ACHN (cell line): ENCODE measurements at places on chromosomes 2 and 18.

- DNase-seq: no peak
These were observed 142.0 kb downstream of the PRKCE start for GRCh38 chr2:45793305-45793962.

DNA sequence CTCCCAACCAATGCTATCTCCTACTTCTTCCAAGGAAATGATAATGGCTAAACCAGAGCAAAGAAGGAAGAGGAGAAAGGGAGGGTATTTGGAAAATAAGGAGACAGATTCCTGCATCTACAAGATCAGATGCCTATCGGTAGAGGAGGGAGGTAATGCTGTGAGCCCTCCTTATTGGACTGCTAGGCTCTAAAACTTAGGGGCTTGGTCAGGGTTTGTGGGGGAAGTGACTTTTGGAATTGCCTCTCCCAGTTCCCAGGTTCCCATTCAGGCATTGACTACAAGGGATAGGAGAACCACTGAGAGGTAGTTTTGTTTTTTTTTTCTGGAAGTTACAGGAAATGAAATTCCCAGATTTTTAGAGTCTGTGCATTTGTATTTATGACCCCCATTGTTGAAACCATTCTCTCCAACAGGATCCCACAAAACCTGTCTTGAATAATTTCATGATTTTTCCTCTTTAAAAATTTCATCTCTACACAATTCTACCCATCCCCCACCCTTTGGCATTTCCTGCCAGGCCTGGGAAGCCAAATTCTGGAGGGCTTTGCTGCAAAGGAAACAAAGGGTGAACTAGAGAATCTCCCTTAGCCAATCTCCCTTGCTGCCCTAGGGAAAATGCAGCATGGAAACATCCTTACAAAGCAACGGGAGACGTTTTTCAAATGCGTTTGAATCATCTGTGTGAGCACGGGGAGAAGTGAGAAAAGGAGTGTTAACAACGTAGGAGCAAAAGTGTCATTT lies 282.1 kb upstream of the EPAS1 start:
- DNase-seq: no peak

DNA sequence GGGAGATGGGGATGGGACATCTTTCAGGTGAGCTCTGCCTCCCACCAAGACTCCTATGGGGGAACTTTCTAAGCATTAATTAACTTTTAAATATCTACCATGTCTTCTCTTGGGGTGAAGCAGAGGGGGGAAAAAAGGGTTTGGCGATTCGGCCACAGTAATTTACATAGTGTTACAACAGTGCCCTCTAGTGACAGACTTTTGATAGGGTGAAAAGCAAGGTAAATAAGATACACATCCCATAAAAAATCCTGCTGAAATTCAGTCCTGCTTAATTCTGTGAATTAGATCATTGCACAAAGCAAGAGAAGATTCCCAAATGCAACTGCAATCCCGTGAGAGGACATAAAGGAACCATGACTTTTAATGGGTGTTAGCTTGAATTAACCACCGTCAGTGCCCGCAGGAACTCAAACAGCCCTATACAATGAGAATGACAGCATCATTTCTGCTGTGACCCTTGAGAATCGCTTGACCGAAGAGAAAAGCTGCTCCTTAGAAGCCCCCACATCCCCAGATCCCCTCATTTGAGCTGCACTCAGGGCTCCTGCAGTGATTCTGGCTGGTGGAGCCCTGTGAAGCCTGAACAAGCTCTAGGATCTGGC lies 32.8 kb downstream of the FAM124B start:
- DNase-seq: peak; percentile 57

DNA sequence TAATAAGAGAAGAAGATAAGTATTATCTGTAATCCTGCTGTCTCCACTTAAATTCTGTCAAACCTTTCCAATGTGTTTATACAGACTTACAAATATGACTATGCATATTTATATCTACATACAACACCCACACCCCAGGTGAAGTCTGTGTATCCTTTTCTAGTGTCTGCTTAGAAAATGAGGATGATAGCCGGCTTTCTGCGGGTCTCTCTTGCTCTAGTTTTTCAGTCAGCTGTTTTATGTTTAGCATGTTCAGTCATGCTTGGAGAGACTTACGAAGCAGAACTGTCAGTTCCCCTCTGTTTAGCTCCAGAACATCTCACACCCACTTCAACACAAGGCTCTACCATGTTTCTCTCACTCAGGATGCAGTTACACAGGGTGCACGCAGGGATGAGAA lies 137.3 kb upstream of the NFATC1 start:
- no peak for DNase-seq

DNA sequence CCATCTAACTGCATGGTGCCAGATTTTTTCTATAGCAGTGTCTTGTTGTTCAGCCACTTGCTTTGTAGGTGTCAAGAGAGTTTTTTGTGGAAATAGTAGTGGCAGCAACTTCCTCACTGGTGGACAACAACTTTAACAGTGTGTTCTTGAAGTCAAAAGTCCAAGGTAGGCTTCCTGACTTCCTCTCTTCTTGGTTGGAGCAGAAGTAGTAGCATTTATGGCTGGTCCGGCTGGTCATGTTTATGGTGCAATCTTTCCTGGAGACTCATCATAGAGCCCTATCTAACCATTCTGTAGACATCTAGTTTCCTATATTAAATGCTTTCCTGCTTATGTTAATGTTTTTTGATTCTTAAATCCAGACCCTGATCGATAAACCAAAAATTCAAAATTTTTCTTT lies 11.7 kb downstream of the GPR75 start:
- no peak for DNase-seq

- DNase-seq: no peak
These were observed 34.8 kb downstream of the APOB start for GRCh38 chr2:21008790-21009661.

DNA sequence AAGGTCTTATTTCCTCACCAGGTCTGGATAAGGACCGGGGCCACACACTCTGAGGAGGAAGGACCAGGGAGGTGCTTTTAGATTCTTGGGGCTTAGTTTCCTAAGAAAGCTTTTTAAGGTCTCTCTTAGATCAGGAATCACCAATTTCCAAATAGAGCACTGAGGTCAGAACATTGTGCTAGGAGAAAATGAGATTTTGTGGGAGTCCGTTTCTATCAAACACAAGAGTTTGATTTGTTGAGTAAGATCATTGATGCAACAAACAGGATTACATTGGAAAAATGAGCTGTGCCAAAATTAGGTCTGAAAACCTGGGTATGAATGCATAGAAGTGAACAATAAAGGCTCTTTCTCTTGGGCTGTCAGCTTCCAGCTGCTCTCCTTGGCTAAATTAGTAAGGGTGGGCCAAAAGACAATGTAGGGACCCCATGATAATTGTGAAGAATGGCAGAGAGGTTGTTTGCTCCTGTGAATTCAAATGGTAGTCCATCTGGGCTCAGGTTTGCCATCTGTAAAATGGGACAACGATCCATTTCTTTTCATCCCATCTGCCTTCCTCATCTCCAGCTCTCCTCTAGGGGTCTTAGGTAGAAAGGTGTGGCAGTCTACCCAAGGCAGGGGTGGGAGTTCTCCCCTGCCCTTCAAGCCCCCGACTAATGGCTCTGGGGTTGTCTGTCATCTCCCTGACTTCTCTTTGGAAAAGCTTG lies 20.0 kb downstream of the IGFBP2 start:
- DNase-seq: no peak

- no peak for DNase-seq
These were observed 1.0 kb upstream of the ZC3H8 start for GRCh38 chr2:112255875-112256274.

- DNase-seq: no peak
These were observed 477.1 kb upstream of the ID2 start for GRCh38 chr2:8204711-8205110.
